ENCODE measurements at places on chromosomes 2 and 18. TPM values are rescaled to one million over a fixed set of nuclear protein-coding genes. Genes with fewer than 3 reads are reported as not detected.

TMEM247 gene
- not detected for total RNA-seq

LTBP1 gene
- 398 TPM for total RNA-seq

SLC30A3 gene
- 0.17 TPM for total RNA-seq

- no peak for DNase-seq
Observed at GRCh38 chr2:5389740-5390139, 302.4 kb upstream of the SOX11 start.

All from chondrocyte (in vitro differentiated cells).